Activated CD8-positive, alpha-beta memory T cell treated with anti-CD3 and anti-CD28 coated beads, Interleukin-2, amount 50 U/mL, for 48 hours (primary cell): ENCODE measurements at places on chromosomes 13 and 19.

GRCh38 chr19:1259876-1260748, 9.0 kb upstream of the CIRBP start:
- peak; percentile 80 for DNase-seq

DNA sequence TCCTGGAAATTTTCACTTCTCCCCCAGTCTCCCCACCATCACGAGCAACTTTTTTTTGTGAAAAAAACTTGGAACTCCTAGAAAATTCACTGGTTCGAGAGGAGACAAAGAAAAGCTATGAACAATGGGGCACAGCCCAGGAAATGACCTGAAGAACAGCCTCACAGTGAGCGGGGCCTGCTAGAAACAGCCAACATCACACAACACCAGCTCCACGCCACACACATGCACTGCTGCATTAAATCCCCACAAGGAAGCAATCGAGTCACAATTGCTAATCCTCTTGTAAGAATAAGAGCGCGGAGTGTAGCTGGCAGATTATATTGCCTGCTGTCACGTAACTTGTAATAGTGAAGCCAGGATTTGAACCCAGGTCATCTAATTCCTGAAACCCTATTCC, 48.8 kb downstream of the SLC7A1 start:
- DNase-seq, result no peak

- DNase-seq, result no peak
Measured at GRCh38 chr13:43953370-43953769, 73.7 kb downstream of the LACC1 start.

DNA sequence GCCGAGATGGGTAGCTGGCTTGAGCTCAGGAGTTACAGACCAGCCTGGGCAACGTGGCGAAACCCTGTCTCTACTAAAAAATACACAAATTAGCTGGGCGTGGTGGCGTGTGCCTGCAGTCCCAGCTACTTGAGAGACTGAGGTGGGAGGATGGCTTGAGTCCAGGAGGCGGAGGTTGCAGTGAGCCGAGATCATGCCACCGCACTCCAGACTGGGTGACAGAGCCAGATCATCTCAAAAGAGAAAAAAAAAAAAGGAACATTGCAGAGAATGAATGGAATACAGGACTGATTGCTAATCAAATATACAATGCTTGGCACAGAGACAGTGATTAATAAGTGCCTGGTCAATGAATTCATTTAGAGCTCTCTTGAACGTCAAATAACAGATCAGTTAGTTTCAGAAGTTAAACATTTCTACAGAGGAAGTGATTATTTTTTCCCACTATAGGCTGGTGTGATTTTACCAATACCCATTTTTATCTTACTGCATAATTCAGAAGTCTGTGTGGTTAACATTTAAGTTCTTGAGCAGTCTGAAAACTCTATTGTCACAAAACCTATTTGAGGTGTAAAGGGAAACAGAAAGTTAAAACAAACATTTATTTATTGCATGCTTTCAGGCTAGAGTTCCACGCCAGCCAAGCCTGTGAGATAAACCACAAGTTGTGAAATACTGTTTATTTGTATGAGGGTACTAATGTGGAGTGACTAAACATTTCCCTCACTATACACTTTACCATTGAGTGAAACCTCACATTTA, 7.7 kb upstream of the TBC1D4 start:
- DNase-seq, result no peak

DNA sequence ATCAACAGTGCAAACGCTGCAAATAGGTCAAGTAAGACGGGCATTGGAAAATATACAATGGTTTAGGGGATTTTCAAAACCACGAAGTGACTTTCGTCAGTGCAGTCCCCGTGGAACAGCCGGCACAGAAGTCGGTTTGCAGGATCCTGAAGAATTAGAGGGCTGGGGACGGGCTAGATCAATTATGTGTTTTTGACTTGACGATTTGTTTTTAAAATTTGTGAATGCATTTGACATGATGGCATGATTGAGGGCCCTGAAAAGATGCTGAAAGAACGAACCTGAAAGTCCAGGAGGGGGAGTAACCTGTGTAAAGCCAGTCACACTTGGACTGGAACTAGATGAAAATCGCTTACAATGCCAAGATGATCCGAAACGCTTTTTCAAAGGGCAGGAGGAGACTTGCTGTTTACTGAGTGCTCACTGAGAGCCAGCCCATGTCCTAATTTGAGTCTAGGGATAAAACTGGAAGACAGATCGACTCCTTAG, 8.9 kb upstream of the DGKH start:
- DNase-seq, result no peak

- no peak for DNase-seq
Measured at GRCh38 chr13:79778741-79779460, 297.9 kb downstream of the NDFIP2 start.
